Activated naive CD8-positive, alpha-beta T cell treated with anti-CD3 and anti-CD28 coated beads, Interleukin-2, amount 10 ng/mL, durations not matched to agents 7 days and 5 days (primary cell): ENCODE measurements at places on chromosomes 4 and X. TPM values are rescaled to one million over a fixed set of nuclear protein-coding genes. Genes with fewer than 3 reads are reported as not detected.

DNA sequence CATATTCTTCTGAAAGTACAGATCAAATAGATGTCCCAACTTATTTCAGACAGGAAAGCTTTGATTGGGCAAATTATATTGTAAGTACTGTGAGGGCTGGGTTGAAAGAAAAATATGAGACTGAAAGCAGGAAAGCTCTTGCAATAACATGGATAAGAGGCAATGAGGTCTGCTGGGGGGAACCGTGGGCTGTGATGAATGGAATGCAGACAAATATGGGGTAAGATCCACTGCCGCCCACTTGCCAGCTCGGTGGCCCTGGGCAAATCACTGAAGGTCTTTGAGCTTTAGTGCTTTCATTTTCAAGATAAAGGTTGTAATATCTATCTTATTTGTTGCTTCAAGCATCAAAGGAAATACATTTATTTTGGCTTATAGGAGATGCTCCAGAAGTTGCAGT is 51.0 kb downstream of the AGA start:
- DNase-seq, result no peak
- no peak overlapping the region for H3K27ac ChIP-seq
- peaks cover 2% of the 10 kb centered on the region for H3K36me3 ChIP-seq
- no peaks in the 10 kb centered on the region for H3K27me3 ChIP-seq
- no peak overlapping the region for H3K4me3 ChIP-seq

DNA sequence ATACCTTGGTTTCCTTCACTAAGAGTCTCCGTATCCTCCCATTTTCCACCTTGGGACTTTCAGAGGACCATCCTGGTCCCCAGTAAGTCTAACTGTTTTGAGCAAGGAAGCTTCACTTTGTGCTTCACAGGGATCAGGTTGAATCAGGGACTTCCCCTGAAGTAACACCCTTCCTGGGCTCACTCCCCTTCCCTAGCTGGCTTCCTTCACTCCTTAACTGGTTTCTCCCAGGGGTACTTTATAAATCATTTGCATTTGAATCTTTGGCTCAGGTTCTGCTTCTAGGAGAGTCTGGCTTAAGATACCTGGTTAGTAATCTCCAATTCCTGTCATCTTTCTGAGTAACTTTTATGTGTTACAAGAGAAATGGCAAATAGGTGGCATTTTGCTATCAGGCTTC is 24.5 kb upstream of the GRIA2 start:
- DNase-seq, result no peak
- no peak overlapping the region for H3K27ac ChIP-seq
- no peaks in the 10 kb centered on the region for H3K36me3 ChIP-seq

DNA sequence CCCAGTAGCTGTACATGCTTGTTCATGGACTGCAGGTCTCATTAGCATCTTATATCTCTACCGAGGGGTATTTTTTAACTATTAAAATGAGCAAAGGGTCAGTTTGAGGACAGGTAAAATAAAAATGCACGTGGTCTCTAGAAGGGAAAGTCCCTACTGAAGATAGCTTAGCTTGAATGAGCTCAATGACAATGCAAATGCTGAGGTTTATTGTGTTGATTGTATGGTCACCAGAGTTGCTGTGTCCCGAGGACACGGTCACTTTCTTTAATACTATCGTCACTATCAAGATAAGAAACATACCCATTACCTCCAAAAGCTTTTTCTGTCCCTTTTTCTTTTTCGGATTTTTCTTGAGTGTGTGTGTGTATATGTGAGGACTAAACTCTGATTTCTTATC is 250.5 kb upstream of the PRKX start:
- H3K4me3 ChIP-seq, result no peak overlapping the region
- H3K27me3 ChIP-seq, result peaks cover 14% of the 10 kb centered on the region
- DNase-seq, result no peak
- no peak overlapping the region for H3K27ac ChIP-seq
- peaks cover 1% of the 10 kb centered on the region for H3K4me1 ChIP-seq

The CSAG3 gene
- not detected for total RNA-seq

The CSAG1 gene
- not detected for total RNA-seq
